ENCODE measurements at places on chromosomes 1 and 21.
A peak's percentile ranks its signal among the peaks of the same experiment; 100 is the strongest.

DNA sequence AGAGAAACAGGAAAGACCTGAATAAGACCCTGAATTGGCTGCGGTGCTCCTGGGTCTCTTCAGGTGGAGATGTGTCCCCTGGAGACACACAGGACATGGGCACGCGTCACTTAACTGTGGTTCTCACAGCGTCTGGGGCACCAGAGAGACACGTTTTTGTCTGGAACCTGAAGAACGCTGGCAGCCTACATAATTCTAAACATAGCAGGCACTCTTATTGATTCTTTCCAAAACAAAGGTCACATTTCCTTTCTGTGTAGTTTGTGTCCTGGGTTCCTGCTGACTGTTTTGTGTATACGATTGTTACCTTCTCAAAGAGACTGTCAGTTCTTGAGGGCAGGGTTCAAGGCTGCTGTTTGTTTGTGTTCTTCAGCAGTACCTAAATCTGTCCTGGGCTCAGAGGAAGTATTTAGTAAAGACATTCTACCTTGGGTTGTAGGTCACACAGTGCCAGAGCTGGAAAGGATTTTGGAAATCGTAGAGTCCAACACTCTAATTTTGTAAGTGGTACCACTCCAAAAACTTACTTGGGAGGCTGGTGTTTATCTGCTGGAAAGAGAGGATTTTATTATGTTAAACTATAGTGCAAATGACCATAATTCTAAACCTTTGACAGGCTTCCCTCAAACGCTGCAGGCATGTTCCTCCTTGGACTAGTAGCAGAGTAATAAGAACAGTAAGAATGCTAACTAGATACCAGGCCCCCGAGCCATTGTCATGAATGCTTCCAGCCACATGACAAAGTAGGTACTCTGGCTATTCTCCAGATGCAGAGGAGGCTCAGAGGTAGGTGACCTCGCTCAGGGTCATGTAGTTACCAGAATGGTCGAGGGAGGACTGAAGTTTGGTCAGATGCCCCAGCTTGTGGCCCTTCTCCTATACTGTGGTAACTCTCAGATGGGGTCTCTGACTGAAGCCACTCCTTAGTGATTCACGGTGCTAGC is 164.3 kb downstream of the DHRS3 start:
- DNase-seq: no peak

DNA sequence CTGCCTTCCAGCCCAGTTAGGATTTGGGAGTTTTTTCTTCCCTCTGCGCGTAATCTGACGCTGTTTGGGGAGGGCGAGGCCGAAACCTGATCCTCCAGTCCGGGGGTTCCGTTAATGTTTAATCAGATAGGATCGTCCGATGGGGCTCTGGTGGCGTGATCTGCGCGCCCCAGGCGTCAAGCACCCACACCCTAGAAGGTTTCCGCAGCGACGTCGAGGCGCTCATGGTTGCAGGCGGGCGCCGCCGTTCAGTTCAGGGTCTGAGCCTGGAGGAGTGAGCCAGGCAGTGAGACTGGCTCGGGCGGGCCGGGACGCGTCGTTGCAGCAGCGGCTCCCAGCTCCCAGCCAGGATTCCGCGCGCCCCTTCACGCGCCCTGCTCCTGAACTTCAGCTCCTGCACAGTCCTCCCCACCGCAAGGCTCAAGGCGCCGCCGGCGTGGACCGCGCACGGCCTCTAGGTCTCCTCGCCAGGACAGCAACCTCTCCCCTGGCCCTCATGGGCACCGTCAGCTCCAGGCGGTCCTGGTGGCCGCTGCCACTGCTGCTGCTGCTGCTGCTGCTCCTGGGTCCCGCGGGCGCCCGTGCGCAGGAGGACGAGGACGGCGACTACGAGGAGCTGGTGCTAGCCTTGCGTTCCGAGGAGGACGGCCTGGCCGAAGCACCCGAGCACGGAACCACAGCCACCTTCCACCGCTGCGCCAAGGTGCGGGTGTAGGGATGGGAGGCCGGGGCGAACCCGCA is at the start of gene PCSK9:
Gene PCSK9, plus strand, starts transcription at position 207 of the 741 bp plus-strand sequence. Its CDS starts 290 bp downstream, at position 497.
- DNase-seq: no peak

DNA sequence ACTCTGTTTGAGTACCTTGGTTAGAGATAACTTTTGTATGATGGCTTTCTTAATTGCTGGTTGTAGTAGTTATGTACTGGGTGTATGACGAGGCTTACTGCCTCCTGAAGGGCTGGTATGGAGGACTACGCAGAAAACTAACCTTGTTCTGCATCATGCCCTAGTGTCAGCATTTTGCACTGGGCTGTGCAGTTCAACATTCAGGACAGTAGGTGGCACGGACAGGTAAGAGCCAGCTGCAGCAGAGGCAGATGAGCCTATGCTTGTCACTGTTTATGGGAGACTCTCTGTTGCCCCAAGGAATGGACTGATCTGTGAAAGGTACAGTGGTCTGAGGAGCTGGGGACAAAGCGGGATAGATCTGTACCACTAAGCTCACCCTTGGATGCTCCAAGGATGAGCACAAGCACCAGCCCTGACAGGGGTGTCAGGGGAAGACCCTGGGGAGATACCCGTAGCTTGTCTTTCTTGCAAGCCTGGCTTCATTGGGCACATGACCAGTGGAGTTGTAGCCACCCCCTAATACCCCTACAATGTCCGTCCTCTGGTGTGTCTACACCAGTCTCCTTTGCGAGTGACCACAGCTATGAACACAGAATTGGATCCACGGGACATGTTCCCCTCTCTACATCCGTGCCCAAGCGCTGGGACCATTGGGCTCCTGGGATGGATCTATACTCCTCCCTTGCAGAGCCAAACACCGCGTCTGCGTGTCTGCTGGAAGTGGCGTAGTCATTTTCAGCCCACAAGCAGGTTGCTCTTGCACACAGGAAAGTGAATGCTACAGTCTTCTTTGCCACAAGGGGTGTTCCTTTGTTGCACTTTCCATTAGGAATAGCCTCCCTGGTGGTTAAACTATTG is 51.1 kb upstream of the CFHR3 start:
- DNase-seq: peak; percentile 47

DNA sequence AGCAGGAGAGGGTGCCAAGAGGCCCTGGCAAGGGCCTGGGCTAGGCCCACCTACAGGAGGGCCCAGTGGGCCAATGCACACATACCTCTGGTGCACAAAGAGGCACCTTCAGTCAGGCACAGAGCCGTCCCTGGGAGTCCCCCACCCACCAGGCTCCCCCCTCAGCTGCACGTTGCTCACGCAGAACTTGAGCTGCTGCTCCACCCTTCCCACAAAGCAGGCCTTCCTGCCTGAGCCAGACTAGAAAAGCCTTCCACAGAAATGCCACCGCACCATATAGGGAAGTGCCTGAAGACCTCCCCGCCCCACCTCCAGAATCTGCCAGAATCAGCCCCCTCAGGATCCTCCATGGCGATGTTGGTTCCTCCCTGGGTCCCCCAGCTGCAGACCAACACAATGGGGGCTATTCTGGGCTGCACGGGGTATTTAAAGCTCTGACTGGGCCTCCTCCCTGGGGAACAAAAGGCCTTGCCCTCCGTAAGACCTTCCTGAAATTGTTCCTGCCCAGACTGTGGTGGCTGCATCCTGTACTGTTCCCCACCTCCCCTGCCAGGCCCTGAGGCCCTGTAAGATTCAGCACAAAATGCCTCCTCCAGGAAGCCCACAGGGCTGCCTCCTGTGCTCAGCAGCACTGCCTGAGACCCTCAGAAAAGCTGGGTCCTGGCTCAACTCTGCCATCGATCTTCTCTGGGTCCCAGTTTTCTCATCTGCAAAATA is 27.2 kb downstream of the HSPG2 start:
- DNase-seq: peak; percentile 85

- no peak for DNase-seq
Measured at GRCh38 chr1:31645274-31645568, 545 bp upstream of the PEF1 start.

DNA sequence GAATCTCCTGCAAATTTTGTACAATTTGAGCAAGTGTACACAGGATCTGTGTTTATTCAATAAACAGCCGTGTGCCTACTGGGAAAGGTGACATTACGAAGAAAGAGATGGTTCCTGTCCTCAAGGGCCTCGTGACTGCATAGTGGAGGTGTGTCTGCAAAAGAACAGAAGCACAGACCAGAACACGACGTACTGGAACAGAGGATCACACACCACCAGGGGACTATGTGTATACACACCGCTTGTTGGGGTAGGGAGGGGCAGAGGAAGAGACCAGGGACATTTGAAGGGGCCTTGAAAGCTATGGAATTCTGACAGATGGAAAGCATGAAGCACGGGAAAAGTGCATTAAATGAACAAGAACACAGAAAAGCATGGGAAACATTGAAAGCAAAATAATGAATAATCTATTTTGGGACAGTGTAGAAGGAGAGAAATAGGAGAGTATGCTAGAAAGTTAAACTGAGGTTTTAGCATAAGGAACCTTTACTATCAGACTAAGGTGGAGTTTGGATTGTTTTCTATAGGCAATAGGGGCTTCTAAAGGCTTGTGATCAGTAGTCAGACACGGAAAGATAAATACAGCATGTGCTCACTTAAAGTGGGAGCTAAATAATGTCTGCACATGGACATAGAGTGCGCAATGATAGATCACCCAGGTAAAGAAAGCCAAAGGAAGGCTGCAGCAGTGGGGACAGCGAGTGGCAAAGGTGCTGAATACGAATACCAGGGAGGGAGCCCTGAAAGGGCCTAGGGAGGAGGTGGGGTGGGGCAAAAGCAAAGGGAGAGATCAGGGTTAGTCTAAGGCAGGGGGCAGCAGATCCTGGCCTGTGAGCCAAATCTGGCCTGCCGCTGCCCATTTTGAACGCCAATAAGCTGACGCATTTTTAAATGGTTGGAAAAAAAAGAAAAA is 11.0 kb downstream of the JAK1 start:
- DNase-seq: no peak

GRCh38 chr1:61400131-61400770 is 317.9 kb downstream of the NFIA start:
- no peak for DNase-seq

- DNase-seq: no peak
Measured at GRCh38 chr1:67816095-67816475, 17.2 kb downstream of the GNG12 start.

- DNase-seq: no peak
Measured at GRCh38 chr1:95953015-95953414, 719.0 kb downstream of the RWDD3 start.

All from NB4 (cell line).